Stimulated activated CD8-positive, alpha-beta memory T cell treated with anti-CD3 and anti-CD28 coated beads, Interleukin-2, amount 100 ng/mL, for 48 hours (primary cell): ENCODE measurements at places on chromosomes 16 and 17.

GRCh38 chr16:1667916-1668315 lies 10.2 kb upstream of the JPT2 start:
- DNase-seq = no peak

GRCh38 chr16:4317532-4318450 lies 1.9 kb downstream of the GLIS2 start:
- no peak for DNase-seq

- no peak for DNase-seq
Observed at GRCh38 chr17:70446446-70446845, 277.1 kb downstream of the KCNJ2 start.

DNA sequence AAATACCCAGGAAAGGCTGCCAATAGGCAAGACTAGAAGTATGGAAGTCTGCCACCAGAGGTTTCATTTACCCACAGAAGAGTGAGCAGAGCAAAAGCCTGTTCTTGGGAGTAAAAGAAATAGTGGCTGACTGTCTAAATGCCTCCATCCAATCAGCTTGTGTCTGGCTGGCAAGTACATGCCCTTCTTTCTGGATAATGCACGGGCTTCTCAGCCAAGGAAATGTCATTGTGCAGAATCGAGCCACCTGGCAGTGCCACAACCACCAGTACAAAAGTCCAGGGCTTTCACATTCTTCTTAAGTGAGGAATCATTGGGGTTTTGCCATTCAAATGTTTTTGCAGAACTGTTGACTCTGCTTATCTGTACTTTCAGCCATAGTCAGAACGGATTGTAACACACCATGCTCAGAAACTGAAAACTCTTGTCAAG lies 10.1 kb upstream of the ERCC4 start:
- no peak for DNase-seq

DNA sequence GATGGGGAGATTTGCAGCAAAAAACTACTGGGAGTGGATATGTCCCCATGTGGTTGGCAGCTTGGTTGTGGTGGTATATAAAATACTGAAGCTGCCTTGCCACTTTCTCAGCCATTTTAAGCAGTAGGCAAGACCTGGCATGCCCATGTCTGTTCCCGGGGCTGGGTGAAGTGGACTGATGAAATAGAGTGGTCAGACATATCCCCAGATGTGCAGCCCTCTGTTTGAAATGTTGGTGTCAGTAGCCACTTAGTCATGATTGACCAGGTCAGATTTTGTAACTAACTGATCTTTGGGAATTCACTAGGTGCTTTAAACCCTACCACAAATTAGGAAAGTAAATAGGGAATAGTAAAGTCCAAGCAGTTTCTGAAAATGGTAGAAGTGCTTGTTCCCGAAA lies 151.6 kb downstream of the PHKB start:
- DNase-seq = no peak

GRCh38 chr17:76432712-76433336 lies 20.1 kb downstream of the UBE2O start:
- no peak for DNase-seq

- DNase-seq = no peak
Observed at GRCh38 chr16:52399116-52399515, 147.8 kb downstream of the TOX3 start.

DNA sequence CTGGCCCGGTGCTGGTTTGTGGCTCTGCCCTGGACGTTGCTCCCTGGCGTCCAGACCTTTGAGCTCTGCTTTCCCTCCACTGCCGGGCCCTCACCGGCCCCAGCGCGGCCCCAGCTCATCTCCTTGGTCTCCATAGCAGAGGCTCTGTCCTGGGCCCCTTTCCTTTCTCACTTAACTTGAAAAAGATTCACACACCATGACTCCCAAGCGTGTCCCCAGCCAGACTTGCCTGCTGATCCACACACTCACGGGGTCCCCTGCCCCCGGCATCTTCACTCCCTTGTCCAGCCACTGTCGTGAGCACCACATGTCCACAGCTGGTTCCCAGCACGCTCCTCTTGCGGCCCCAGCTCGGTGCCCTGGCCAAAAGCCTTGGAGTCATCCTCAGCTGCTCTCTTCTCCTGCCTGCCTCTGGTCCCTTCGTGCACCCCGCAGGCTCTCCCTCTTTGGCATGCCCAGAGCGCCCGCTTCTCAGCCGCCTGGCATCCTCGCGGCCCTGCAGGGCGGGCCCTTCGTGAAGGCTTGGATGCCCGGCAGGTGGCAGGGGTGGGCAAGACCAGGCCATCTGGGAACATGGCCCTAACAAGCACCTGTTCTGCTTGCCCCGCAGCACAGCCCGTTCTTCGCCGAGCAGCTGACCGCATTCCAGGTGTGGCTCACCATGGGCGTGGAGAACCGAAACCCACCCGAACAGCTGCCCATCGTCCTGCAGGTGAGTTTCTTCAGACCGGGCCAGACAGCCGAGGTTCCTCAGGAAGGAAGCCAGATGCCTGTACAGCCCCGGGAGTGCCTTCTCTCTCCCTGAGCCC lies 145.6 kb upstream of the CHMP6 start:
- no peak for DNase-seq

GRCh38 chr16:2881783-2882649 lies 999 bp upstream of the FLYWCH2 start:
- no peak for DNase-seq

GRCh38 chr17:33564146-33564545 lies 271.1 kb upstream of the ASIC2 start:
- DNase-seq = no peak

- DNase-seq = no peak
Observed at GRCh38 chr17:8947201-8947600, 18.3 kb downstream of the PIK3R5 start.
